Tongue (tissue), 3 donors: ENCODE measurements at places on chromosomes 12 and 14. TPM values are rescaled to one million over a fixed set of nuclear protein-coding genes. Genes with fewer than 3 reads are reported as not detected.

KRT2 gene
- not detected for total RNA-seq

ASIC1 gene
- total RNA-seq, result 4.1 TPM

SIX1 gene
- 42.4 TPM for total RNA-seq

ACSM4 gene
- total RNA-seq, result not detected

CABP1 gene
- 0.51 TPM for total RNA-seq

WNT5B gene
- total RNA-seq, result 16.1 TPM

OR6C2 gene
- not detected for total RNA-seq

TAS2R30 gene
- total RNA-seq, result 16.9 TPM

SLC25A47 gene
- not detected for total RNA-seq

NOS1 gene
- 21.2 TPM for total RNA-seq

SLC17A8 gene
- 3.2 TPM for total RNA-seq

CLEC4C gene
- total RNA-seq, result not detected

GALNT9 gene
- 0.92 TPM for total RNA-seq

CHGA gene
- 0.72 TPM for total RNA-seq

ADAMTS20 gene
- total RNA-seq, result 0.21 TPM

RNASE9 gene
- total RNA-seq, result not detected

KRT3 gene
- total RNA-seq, result not detected

TCL1B gene
- total RNA-seq, result not detected

HOTAIR gene
- total RNA-seq, result not detected

TPH2 gene
- total RNA-seq, result 0.10 TPM

TMTC1 gene
- total RNA-seq, result 67.0 TPM

PYM1 gene
- 15.5 TPM for total RNA-seq

REM2 gene
- total RNA-seq, result 0.72 TPM

ZNF891 gene
- total RNA-seq, result 3.6 TPM
